NCI-H146 (cell line): ENCODE measurements at places on chromosomes 2 and 18.

GRCh38 chr18:79819064-79819967, 21.6 kb downstream of the KCNG2 start:
- DNase-seq = no peak

DNA sequence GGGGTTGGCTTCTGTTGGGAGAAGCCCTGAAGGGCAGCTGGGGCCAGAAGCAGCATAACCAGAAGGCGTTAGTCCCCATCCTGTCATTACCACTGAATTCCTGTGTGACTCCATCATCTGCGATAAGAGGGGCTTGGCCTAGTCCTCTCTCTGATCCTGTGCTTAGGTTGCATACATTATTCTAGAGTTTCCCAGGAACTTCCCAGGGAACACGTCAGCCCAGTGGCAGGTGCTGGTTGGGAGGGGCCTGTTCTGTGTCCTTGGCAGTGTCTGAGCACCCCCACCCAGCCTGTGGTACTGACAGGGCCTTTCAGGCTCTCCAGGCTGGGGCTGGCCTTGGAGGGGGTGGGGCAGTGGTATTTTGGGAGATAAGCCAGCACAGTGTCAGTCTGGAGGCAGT, 4.5 kb upstream of the TOGARAM2 start:
- no peak for DNase-seq

DNA sequence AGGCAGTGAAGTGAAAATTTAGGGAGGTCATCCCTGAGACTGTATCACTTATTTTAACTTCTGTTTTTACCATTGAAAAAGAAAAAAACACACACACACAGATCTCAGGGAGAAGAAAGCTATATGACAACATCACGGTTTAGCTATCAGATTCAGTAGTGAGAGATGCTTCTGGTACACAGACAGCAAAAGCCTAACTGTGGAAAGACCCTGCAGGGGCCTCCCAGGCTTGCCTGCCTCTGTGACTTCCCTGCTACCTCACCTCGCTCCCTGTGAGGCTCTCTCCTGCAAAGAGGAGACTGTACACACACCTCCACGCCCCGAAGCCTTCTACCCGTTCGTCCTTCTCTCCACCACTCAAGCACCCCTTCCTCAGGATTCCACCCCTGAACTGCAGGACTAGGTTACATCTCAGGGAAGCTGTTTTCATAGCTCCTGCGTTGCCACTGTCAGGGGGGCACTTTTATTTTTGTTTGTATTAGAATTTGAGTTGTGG, 86.3 kb downstream of the EPB41L3 start:
- DNase-seq = no peak

DNA sequence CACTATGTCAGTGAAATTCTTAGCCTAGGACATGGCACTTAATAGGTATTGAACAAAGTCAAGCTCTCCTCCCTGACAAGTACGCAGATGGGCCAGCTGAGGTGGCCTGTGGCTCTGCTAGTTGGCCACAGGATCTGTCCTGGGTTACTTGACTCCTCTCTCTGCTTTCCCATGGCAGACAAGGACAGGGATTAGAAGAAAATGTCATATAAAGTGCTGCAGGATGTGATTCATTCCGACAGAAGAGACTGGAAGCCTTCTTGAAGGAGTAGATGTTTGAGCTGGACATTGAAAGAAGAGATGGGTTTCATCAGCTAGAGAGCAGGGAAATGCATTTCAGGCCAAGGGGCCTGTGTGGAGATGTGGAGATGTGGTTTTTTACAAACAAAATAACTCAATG, 46.7 kb downstream of the SMAD7 start:
- DNase-seq = no peak

- no peak for DNase-seq
Observed at GRCh38 chr2:171293661-171294060, 133.0 kb upstream of the TLK1 start.

- DNase-seq = no peak
Observed at GRCh38 chr2:47360283-47360682, 42.7 kb upstream of the MSH2 start.

- DNase-seq = no peak
Observed at GRCh38 chr2:47062681-47063537, 92.2 kb downstream of the STPG4 start.

DNA sequence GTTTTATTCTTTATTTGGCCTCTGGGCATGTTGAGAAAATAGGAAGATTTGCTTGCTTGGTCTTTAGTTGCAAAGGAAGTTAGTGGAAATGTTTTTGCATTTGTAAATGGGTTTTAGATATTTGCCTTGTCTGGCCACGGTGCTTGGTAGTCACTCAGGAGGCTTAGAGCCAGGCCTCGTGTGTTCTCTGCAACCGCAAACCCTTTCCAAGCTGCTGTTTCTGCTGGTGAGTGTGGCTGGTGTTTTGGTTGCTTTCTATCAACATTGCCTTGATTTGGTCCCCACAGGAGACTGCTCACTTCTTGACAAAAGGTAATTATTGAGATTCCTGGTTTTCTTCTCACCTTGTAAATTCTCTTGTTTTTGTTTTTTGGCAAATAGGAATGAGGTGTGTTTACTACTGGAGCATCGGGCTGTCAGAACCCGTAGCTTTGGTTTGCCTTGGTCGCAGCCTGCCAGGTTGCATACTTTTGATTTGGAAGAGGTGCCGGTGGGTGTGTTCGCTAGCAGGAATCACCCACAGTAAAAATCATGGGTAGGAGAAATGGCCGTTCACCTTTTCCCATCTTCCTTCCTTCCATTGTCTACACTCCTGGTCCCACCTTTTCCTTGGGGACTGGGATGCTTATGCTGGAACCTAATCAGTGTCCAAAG, 15.8 kb downstream of the ASAP2 start:
- DNase-seq = no peak
